ENCODE measurements at places on chromosomes 1 and 21. TPM values are rescaled to one million over a fixed set of nuclear protein-coding genes. Genes with fewer than 3 reads are reported as not detected.
A peak's percentile ranks its signal among the peaks of the same experiment; 100 is the strongest.

GRCh38 chr1:188170411-188170810 is 1341.7 kb downstream of the PLA2G4A start:
- DNase-seq = no peak

DNA sequence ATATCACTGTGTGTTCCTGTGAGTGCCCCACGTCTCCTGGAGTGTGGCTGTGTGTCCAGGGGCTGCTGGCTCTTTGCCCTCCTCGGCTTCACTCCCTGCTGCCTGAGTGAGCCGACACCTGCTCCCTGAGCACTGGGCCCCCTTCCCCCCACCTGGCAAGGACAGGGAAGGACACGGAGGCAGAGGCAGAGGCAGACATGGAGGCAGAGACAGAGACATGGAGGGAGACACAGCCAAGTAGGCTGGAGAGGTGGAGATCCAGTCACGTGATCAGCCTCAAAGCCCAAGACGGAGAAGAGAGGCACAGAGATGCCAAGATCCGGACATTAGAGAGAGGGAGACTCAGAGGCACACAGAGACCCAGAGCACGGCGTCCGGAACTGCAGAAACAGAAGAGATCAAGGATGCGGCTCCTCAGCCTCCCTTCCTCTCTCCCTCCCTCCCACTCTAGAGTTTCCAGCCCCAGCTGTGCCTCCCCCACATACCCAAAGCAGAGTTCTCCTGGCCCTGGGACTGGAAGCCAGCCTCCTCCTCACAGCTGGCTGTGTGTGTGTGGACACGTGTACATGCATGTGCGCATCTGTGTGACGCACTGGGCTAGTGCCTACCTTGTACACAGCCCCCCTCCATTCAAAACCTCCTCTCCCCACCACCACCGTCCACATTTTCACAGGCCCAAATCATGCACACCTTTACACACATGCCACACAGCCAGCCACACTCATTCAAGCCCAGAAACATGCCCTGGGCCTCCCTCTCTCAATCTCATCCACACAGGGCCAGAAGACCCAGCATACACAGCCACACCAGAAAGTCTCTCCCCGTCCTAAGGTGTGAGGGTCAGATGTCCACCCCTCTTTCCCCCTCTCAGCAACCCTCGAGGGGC is 39.1 kb upstream of the WASF2 start:
- DNase-seq = peak; percentile 86

- no peak for DNase-seq
Measured at GRCh38 chr21:16797966-16798365, 714.9 kb upstream of the CXADR start.

Gene TSPAN2
- total RNA-seq = 0.90 TPM

Gene C1orf116
- total RNA-seq = not detected

Gene AIM2
- total RNA-seq = not detected

Gene OLFML3
- 771 TPM for total RNA-seq

Data from LHCN-M2 (cell line).